Suppressor macrophage (primary cell): ENCODE measurements at places on chromosomes 13 and 19.
A peak's percentile ranks its signal among the peaks of the same experiment; 100 is the strongest.

DNA sequence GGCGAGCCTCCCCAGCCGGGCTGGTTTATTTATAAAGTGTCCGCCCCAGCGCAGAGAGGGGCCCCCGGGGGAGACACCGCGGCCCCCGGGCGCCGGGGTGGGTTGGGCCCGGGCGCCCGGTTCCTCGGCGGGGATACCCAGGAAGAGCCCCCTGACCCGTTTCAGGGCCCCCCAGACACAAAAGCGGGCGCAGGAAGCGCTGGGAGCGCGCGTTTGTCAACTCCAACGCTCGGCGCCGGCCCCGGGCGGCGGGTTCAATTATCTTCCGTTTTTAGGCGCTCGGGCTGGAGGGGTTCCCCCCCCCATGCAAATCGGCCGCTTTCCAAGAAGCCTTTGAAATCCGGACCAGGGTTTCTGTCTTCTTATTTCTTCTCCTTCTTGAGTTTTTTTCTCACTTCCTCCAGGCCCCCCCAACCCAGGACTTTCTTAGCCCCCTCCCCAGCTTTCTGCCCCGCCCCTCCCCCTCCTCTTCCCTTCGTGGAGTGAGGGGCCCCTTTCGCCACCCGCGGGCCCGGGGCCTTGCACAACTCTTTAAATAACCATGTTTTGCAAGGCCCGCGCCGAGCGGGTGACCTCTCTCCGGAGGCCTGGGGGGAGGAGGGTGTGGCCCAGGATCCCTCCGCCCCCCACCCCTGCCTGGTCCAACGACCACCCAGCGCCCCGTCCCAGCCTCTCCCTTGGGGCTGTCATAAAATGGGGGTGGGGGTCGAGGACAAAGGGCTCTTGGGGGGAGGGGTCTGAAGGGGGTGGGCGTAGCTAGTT, 935 bp downstream of the ARID3A start:
- peak; percentile 94 for DNase-seq

- DNase-seq = peak; percentile 60
These were observed 26.3 kb downstream of the EPS15L1 start for GRCh38 chr19:16445238-16446107.

DNA sequence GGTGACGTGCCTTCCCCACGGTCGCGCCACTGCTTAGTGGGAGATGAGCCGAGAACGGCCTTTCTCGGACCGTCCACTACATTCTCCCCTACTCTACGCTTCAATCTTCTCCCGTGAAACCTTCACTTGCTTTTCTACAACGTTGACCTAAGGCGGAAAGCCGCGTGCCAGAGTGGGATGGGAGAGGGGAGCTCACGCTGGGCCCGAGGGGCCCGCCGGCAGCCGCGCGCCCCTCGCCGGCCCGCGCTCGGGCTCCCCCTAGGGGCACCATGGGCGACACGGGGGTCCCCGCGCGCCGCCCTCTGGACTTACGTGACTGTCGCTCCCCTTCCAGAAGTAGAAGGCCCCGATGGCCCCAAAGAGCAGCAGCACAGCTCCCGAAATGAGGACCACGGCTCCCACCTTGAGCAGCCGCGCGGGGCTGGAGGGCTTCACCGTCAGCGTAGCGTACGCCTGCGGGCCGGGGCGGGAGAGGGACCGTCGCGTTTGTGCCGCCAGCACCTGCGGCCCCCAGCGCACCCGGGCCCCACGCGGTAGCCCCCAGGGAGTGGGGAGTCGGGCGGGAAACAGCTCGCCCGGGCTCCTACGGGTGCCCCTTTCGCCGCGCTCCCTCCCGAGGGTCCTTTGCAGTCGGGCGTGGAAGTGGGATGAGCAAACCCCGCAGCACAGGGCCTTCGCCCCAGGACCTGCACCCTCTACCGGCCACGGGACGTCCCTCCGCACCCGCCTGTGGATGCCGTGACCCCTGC, 727 bp downstream of the CNMD start:
- DNase-seq = peak; percentile 32

- no peak for DNase-seq
These were observed 68.4 kb downstream of the DIAPH3 start for GRCh38 chr13:60095300-60095699.
